Cardiac fibroblast (primary cell): ENCODE measurements at places on chromosomes 5 and 9.

DNA sequence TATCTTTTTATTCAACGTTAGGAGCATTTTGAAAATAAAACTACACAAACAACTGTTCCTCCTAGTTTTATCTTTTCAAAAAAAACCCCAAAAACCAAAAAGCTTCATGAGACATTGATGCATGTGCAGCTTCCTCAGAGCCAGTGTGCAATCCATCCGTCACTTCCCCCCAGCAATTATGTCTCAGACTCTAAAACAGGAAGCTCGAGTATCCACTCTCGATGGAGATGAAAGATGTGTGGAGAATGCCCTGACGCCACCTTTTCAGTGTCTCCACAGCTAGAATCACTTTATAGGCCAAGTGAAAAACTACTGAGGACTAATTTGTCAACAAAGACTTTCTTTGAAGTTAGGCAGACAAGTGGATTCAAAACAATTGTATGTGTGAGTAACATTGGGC is 408.9 kb upstream of the SMARCA2 start:
- DNase-seq, result no peak

DNA sequence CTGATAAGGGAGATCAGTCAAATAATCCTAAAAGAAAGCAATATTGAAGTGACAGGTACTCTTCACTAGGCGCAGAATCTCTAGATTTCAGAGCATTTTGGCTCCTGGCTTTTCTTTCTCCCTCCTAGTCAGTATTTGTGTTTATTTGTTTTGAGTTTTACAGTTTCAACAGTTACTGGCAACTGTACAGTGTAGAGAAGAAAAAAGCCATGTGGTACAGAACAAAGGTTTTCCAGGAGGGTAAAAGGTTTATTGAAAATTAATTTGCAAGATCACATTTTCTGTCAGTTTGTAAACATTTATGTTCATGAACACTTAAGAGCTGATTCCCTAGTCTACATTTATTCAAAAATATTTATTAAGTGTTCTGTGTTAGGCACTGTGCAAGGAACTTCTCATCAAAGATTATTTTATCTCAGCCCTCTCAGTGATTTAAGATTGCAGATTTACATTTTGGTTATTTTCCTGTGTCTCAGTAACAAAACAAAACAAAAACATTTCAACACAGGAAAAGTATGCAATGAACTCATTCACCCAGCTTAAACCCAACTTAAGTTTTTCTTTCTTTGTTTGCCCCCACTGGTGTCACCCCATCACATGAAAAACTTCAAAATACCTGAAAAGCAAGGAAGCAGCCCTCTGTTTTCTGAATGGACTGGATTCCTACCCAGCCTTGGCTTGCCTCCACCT is 12.9 kb downstream of the MINAR2 start:
- DNase-seq, result no peak

- DNase-seq, result no peak
Measured at GRCh38 chr9:7554699-7555098, 244.9 kb downstream of the DMAC1 start.

DNA sequence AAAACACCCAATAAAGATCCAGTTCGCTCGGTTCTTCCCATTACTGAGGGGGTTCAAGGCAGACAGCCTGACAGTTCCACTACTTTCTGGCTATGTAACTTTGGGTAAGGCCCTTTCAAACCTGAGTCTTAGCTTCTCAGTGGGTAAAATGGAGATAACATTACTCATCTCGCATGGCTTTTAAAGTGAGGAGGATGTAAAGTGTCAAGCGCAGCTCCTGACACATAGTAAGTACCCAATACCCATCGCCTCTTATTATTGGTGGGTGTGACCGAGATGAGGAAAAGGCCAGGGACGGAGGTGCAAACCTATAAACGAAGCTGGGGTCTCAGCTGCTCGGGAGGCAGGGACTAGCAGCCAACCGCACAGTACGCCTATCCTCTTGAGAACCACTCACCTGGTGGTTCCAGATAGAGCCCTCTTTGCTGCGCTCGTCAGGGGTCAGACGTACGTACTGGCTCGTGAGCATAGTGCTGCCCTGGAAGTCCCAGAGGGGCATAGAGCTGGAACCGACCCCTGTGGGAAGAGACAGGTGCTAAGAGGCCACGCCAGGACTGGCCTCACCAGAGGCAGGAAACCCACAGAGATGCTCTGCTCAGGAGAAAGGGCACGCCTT is 584 bp downstream of the LMAN2 start:
- DNase-seq, result no peak

- DNase-seq, result no peak
Measured at GRCh38 chr9:26462213-26462612, 430.4 kb downstream of the CAAP1 start.

GRCh38 chr9:105245029-105245890 is 809 bp downstream of the SLC44A1 start:
- DNase-seq, result peak; percentile 61

DNA sequence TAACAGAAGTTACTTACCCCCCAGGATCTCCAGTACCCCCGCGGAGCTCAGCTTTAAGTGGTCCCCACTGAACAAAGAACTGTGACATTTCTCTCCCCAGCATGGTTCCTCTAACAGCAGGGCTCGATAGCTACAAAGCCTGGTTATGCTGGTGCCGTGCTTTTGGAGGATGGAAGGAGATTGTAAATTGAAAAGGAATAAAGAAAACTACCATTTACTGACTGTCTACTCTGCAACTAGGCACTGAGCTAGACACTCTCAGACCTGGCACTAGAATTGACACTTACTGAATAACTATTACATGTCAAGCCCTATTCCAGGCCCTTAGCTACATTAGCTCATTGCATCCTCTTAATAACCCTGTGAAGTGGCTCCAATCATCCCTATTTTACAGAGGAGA is 145.3 kb downstream of the TTLL11 start:
- DNase-seq, result no peak

DNA sequence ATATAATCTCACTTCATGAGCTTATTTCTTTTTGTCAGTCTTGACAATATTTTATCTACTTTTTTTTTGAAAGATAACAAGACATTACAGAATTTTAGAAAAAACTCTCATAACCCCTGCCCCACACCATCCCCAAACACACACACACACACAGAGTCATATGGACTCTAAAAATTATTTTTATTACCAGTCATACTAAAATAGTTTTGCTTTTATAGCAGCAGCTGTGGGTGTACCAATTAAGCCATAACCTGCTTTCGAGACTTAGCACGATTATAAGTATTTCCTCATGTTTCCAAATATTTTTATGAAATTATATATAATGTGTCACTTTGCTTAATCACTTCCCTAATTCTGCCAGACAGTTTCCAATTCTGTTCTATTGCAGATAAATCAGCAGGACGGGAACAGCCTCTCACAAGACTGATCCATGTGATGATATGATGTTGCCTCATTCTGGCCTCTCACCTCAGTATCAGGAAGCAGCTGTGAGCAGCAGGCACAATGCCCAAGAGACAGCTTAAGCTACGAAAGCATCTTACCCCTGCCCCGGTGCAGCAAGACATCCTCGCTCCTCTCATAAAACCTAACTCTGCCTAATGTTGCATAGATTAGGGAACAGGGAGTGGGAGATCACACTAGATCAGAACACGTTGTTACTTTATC is 7.0 kb downstream of the PDCL start:
- DNase-seq, result peak; percentile 48

GRCh38 chr5:142512043-142513042 is 173.5 kb downstream of the FGF1 start:
- peak; percentile 72 for DNase-seq

GRCh38 chr5:170508660-170509347 is 5.0 kb downstream of the KCNIP1 start:
- DNase-seq, result no peak

GRCh38 chr5:60811105-60811504 is 33.0 kb downstream of the ELOVL7 start:
- no peak for DNase-seq

DNA sequence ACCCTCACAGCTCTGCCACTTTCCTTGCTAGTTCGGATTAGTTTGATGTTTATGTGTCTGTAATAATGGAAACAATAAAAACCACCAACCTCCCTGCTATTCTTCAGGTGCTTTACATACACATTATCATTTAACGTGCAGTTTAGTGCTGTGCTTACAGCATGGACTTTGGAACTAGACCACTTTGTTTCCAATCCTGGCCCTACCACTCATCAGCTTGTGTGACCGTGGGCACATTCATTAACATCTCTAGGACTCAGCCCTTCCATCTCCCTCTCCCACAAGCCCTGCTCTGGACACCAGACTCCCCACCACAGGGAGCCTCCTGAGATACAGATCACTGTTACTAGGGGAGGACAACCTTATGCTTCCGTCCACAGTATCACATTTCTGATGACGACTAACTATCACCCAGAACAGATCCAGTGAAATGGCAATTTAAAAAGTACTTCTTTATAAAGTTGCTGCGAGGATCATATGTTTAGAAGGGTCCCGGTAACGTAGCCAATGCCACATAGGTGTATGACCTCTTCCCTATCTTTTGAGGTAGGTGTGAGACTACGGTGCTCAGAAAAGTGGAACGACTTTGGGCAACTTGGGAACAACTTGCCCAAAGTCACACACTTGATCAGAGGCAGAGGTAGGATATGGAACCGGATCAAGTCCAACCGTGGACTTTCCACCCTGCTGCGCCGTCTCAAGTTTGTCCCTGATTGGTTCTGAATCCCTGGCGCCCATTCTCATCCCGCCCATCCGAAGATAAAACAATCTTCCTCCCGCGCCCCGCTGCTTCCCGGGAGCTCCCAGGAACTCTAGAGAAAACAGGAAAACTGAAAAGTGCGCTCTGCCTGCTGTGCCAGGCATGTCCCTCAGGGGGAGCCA is 132.4 kb upstream of the NIPBL start:
- peak; percentile 80 for DNase-seq

DNA sequence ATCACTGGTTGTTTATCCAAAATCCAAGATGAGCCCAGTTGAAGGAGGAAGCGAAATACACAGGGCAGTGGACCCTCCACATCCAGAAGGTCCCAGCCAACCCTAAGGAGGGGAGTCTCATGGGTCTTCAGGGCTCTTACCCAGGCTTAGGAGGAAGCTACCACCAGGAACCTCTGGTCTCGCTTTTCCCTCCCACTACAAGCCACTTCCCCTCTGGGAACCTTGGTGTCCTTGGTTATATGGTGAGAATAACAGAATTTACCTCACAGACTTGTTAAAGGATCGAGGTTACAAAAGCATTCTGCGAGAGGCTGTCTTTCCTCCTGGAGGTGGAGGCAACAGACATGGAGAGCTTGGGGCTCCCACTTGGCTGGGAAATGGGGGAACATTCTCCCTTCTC is 3.4 kb downstream of the HIGD2A start:
- no peak for DNase-seq

GRCh38 chr5:9194509-9194908 is 351.4 kb downstream of the SEMA5A start:
- DNase-seq, result peak; percentile 52

DNA sequence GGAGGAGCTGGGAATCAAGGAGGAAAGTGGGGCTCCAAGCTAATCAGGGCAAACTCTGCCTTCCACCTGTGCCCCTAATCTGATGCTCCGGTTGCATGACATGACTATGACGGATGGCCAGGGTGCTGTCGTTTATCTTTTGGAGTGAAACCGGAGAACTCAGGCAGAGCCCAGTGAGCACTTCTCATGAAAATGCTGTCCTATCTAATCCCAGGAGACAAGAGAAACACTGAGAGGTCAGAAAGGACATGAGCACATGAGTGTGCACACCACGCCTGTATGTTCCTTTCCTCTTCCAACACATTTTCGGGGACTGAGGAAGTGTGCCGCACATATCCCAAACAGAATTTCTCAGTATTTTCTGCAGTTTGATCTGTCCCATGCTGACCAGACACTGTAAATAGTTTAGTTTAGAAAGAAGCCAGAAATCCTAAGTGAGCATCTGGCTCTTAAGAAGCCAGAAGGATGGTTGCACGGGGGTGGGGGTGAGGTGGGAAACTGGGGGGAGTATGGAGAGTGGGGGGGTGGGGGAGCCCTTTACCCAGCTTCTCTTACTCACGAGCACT is 217.1 kb downstream of the TSSK1B start:
- DNase-seq, result no peak

- no peak for DNase-seq
Measured at GRCh38 chr5:130462516-130462915, 558.3 kb downstream of the CHSY3 start.

- DNase-seq, result no peak
Measured at GRCh38 chr5:14432931-14433589, 148.5 kb upstream of the OTULINL start.

GRCh38 chr5:172723508-172723907 is 47.5 kb downstream of the DUSP1 start:
- DNase-seq, result no peak

DNA sequence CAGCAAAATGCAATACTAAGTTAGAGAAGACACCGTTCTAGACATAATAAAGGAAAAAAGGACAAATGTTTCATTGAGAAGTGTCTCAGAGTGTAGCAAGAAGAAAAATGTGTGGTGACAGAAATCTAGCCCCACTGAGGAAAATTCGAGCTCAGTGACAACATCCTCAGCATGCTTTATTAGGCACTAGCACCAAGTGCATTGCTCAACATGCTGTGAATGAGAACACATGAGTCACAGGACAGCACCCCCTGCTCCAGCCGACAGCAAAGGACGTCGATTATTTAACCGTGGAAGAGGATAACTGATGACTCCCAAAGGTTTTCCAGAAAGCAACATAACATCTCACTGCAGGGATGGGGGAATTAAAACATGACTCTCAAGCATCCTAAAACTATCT is 182.7 kb downstream of the GNAQ start:
- peak; percentile 92 for DNase-seq

DNA sequence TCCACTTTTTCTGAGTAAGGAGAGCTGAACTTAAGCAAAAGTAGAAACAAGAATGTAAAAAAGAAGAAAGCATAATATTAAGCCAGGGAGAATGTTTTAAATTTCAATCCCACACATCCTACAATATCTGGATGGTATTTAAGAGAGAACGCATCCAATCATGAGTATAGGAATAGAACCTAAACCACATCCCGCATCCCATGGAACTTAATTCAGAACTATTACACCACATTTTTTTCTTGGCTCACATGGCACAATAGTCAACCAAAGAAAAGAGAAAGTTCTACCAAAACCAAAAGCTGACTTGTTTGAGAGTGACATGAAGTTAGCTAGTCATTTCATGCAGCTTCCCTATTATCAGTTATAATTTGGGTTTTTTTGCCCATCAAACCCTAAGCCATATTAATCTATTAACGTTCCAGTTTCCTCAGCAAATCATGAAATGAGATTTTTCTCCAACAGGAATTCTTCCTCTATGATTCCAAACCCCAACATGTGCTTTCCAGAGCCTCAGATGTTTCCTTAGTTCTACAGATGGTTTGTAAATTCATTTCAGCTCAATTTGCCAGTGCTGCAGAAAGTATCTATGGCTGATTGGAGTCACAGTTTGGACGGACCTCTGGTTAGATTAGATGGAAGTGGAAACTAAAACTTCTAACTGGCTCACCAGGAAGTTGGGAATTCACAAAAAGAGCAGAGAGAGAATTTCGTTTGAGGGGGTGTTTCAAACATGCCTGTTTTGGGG is 22.5 kb downstream of the ADAMTSL1 start:
- no peak for DNase-seq

- no peak for DNase-seq
Measured at GRCh38 chr5:158786390-158786789, 313.3 kb downstream of the EBF1 start.

DNA sequence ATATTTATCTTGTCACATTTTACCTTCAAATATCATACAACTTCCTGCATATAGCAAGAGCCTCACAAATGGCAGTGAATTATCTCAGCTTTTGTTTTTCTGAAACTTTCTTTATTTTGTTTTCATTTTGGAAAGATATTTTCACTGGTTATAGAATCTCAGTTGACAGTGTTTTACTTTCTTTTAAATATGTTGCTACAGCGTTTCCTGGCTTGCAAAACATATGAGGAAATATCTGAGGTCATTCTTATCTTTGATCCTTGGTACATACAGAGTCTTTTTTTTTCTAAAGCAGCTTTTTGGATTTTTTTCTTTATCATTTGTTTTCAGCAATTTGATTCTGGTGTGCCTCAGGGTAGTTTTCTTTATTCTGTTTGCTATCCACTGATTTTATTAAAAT is 77.6 kb upstream of the CEP78 start:
- peak; percentile 13 for DNase-seq
